ENCODE measurements at places on chromosomes 6 and 20. TPM values are rescaled to one million over a fixed set of nuclear protein-coding genes. Genes with fewer than 3 reads are reported as not detected.

GRCh38 chr6:107390685-107391435 lies 68.5 kb downstream of the PDSS2 start:
- DNase-seq = no peak

The MUC22 gene
- total RNA-seq = not detected

The SLC16A10 gene
- total RNA-seq = 1.2 TPM

GRCh38 chr6:118485601-118486550 lies 62.2 kb upstream of the PLN start:
- DNase-seq = no peak

DNA sequence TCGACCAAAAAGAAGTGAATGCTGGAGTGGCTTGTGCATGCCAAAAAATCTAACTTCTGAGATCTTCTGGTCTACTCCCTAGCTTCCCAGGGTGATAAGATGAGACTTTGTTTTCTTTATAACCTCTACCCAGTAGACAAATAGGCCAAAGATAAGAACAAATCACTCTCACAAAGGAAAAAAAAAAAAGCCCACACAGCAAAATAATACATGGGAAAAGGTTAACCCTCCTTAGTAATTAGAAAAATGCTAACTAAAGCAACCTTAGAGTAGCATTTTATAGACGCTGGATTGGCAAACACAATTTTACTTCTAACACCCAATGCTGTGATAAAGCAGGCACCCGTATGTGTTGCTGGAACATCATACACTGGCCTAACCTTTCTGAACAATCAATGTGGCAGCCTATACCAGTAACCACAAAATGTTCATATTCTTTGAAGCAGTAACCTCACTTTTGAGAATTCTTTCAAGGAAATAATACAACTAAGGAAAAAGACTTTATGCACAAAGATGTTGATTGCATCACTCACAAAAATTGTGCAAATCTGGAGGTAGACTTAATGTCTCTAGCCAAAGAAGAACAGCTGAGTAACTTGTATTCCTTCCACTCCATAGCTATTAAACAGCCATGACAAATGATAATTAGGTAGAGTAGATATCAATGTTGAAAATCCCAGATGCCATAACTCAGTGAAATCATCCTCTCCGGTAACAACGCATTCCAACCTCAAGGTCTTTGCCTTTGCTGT lies 116.3 kb upstream of the QKI start:
- DNase-seq = no peak

DNA sequence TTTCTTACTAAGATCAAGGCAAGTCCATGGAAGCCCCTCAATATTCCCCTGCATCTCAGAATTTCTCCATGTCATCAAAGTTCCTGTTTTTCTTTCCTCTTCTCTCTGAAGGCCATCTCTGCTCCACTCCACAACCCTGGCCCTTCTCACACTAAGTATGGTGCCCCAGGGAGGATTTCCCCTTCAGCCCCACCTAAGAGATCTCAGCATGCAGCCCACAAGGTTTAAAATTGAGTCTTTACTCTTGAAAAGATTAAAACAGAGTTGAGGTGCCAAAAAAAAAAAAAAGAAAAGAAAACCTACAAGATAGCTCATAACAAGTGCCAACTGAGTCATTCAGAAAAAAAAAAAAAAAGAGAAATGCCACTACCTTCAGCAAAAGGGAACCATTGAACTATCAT lies 36.5 kb upstream of the TNFAIP3 start:
- DNase-seq = no peak

The EYA2 gene
- total RNA-seq = 1.7 TPM

- peak; percentile 5 for DNase-seq
Measured at GRCh38 chr6:25503686-25504085, 148.3 kb upstream of the SCGN start.

The VEGFA gene
- 77.5 TPM for total RNA-seq

GRCh38 chr20:58551631-58552030 lies 36.4 kb upstream of the APCDD1L start:
- DNase-seq = no peak

GRCh38 chr20:44765701-44766347 lies 20.2 kb downstream of the KCNK15 start:
- DNase-seq = peak; percentile 65

GRCh38 chr20:58692579-58693225 lies at the start of gene NPEPL1:
Gene NPEPL1, plus strand, starts transcription at chr20:58692800. Its CDS starts 101 bp downstream, at chr20:58692901.
- DNase-seq = peak; percentile 80

- DNase-seq = no peak
Measured at GRCh38 chr6:158175111-158175510, 7.0 kb downstream of the GTF2H5 start.

GRCh38 chr20:32062776-32063170 lies 10.7 kb downstream of the HCK start:
- DNase-seq = no peak

- DNase-seq = peak; percentile 48
Measured at GRCh38 chr20:35297155-35297554, 4.9 kb upstream of the FAM83C start.

The NUDT3 gene
- 35.1 TPM for total RNA-seq

- no peak for DNase-seq
Measured at GRCh38 chr6:170067923-170068360, 222.9 kb downstream of the DLL1 start.

DNA sequence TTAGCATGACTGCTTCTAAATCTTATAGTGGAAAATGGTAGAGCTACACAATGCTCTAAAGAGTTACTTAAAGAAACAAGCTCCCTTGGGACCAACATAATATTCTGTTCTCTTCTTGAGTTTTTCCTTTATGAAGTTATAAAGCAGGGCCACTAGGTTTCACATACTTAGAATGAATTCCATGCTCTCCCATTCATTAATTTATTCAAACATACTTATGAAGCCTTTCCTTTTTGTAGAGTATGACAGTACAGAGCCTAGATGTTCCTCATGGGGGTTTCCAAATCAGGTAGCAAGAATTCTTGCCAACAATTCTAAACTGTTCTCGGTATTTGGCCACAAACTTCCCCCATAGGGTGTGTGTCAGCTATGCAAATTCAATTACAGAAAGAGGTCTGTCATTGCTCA lies 20.6 kb upstream of the FABP7 start:
- DNase-seq = no peak

DNA sequence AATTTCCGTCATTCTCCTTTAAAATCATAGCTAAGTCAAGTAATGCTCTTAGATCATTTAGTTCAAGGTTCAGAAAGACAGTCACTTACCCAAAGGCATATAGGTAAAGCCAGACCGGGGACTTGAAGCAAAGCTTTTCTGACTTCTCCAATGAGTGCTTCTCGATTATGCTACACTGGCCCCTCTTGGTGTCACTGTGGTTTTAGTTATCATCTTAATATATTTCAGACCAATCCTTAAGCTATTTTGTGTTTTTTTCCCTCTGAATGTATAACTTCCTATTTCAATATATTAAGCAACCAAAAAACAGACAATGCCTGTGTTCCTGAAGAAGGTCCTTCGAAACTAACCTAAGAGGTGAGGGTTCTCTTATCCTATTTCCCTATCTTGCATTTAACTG lies 3.9 kb downstream of the PRDM1 start:
- no peak for DNase-seq

- no peak for DNase-seq
Measured at GRCh38 chr6:35080821-35081425, 60.2 kb downstream of the TCP11 start.

The ELMO2 gene
- total RNA-seq = 13.4 TPM

GRCh38 chr6:168937054-168937453 lies 316.6 kb downstream of the THBS2 start:
- DNase-seq = peak; percentile 6

DNA sequence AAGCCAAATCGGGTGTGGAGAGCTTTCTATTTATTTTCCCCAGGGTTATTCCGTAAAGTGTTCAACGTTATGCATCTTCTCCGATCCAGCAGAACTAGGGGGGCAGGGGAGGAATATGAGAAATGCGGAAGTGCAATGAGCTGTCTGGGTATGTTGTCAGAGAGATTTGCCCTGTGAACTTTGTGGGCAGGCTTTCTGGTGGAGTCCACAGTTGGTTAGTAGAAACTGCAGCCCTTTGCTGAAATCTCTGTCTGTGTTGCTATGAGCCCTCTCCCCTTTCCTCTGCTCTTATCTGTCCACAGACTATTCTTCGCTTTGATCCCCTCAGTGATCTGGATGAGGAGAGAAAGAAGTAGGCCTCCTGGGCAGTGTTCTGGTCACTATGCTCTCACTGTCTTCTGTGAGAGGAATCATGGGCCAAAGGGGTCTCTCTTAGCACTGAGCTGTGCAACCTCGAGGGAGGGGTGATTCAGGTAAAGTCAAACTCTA lies 158.9 kb upstream of the FUT9 start:
- DNase-seq = no peak

The SNAI1 gene
- total RNA-seq = 1.7 TPM

The HTR1B gene
- not detected for total RNA-seq

DNA sequence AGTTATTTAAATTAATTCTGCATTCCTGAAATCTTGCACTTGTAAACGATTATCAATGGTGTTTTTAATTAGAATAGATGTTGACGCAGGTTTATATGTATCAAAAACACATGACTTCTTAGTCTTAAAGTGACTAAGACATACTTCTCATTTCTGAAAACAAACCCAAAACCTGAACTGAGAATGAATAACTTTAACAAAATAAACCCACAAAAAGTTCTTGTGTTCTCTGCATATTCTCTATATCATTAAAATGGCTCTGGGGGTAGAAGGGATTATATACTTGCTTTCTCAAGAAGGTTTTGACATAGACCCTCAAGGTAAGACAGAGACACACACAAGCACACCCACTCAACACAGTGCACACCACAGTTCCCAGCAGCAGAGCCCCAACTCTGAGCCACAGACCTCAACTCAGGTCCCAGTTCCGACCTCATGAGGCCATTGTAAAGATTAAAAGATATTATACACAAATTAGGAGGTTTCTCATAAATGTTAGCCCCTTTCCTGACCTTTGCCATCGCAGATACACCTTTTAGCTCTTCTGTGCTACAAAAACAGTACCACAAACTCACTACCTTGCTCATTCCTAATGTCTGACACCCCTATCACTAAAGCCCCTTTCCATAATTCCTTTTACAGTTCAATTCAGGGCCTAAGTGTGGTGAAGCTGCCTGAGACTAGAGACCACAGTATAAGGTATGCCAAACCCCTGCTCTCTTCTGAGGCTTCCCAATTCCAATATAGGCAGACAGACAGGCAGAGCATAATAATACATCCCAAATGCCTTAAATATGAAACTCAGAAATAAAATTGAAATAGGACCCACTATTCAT lies 267.8 kb downstream of the PTPRK start:
- DNase-seq = no peak

- no peak for DNase-seq
Measured at GRCh38 chr6:32175322-32175710, 568 bp downstream of the AGPAT1 start.

The SOX12 gene
- 1.5 TPM for total RNA-seq

The RRAGD gene
- 9.4 TPM for total RNA-seq

The RIN2 gene
- 10.6 TPM for total RNA-seq

DNA sequence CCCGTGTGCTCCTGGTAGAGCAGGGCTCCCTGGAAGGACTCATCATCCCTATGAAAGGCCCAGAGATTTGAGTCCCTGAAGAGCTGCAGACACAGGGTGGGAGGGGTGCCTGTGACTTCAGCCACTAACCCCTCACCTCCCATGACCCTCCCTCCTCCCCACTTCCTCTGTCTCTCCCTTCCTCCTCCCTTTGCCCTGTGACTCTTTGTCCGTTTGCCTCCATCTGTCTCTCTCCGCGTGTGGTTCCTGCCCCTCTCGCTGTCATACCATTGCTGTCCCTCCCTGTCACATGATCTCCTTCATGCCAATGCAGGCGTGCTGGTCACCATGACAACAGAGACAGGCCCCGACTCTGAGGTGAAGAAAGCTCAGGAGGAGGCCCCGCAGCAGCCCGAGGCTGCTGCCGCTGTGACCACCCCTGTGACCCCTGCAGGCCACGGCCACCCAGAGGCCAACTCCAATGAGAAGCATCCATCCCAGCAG lies 19.0 kb downstream of the EPB41L1 start:
- no peak for DNase-seq

- no peak for DNase-seq
Measured at GRCh38 chr6:37680668-37681067, 17.0 kb downstream of the MDGA1 start.

The SLC35D3 gene
- total RNA-seq = not detected

- DNase-seq = no peak
Measured at GRCh38 chr20:63196768-63197470, 19.0 kb downstream of the YTHDF1 start.

Data from Daoy (cell line).